Renal cortex interstitium (tissue), 15 donors: ENCODE measurements at places on chromosomes 11 and 22. TPM values are rescaled to one million over a fixed set of nuclear protein-coding genes. Genes with fewer than 3 reads are reported as not detected.

The BAIAP2L2 gene
- polyA plus RNA-seq: 5.8 TPM

The CAPN1 gene
- polyA plus RNA-seq: 82.9 TPM

The OR10D3 gene
- not detected for polyA plus RNA-seq

The RAG1 gene
- polyA plus RNA-seq: 2.8 TPM

The SPTY2D1 gene
- polyA plus RNA-seq: 25.0 TPM

DNA sequence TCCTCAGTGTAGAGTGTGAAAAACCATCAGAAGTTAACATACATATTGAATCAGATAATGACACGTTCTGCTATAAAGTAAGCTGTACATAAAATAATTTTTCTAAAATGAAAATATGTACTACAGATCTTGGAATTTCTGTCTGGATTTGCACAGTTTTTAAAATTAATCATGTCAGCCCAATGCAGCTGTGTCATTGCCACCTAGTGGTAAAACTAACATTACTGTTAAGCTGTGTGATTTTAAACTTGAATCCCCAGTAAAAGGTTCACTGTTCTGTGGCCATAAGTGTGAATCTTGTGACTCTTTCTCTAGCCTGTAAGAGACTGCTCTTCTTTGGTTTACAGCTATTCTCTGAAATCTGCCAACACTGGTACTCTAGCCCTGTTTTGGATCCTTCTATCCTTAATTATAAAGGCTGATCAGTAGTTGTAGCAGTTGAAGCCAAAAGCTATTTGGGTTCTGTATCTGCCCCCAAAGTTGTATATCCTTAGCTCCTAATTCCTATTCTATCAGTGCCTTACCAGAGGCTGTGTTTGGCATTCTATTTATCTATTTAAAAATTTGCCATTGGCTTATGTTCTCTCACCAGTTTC is 4.0 kb downstream of the JRKL start:
- DNase-seq: no peak

DNA sequence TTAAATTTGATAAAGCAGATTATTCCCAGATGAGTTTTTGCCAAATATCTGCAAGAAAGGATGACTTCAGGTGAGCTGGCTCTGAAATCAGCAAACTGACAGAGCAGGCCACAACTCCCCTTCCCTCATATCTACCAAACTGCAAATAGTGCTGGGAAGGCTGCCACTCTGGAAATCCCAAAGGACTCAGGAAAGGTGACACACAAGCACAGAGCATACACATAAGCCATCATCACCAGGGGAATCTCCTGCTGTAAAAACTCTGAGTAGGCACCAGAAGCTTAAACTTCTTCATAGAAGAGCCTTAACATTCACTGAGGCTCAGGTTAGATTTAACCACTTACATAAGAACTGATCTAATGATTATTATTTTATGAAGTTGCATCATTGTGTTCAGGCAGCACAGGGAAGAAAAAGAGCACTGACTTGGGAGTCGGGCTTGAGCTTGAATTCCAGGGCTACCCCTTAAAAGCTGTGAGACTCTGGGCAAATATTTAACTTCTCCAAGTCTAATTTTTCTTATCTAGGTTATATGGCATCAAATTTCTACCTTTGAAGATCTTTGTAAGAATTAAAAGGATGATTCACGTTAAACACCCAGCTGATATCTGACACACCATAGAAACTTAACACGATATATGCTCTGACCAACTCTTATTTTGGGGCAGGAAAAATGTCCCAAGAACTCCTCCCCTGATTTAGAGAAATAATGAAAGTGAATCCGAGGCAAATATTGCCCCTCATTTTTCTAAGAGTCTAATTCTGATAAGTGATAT is 15.0 kb downstream of the SYTL2 start:
- DNase-seq: no peak

GRCh38 chr11:116853461-116854073 is 16.1 kb upstream of the APOA1 start:
- DNase-seq: no peak

- DNase-seq: no peak
Measured at GRCh38 chr22:39472570-39473556, 16.1 kb downstream of the MGAT3 start.

DNA sequence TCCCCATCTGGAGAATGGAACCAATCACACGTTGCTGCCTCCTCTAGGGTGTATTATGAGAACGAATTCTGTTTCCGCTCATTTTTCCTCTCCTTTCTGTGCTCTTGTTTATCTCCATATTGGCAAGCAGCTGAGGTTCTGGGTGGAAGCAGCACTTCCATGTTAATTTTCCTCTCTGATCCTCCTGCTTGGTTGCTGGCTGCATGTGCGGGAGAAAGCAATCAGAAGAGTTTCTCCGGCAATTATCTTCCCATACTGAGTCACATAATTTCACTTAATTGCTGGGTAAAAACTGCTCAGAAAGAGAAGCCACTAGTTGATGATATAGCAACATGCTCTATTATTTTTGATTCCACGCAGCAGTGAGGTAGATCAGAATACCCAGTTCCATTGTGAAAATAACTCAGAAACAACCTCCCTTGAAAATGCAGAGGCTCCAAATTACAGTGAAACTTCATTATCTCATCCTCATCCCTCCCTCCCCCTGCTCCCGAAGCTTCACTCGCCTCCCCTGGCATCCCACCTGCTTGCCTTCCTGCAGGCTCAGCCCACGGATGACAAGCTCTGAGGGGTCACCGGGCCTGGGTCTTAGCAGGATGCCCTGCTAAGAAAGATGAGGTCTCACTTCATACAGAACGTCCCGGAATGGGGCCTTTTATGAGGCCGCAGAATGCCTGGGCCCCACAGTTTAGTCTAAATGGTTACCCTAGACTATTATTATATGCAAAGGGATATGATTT is 20.4 kb downstream of the FXYD6 start:
- no peak for DNase-seq

- DNase-seq: no peak
Measured at GRCh38 chr11:68978626-68978930, 2.2 kb downstream of the MRGPRD start.

GRCh38 chr11:94515398-94515797 is 3.1 kb downstream of the C11orf97 start:
- no peak for DNase-seq

- DNase-seq: peak; percentile 50
Measured at GRCh38 chr11:47768101-47768612, 1.0 kb upstream of the FNBP4 start.

DNA sequence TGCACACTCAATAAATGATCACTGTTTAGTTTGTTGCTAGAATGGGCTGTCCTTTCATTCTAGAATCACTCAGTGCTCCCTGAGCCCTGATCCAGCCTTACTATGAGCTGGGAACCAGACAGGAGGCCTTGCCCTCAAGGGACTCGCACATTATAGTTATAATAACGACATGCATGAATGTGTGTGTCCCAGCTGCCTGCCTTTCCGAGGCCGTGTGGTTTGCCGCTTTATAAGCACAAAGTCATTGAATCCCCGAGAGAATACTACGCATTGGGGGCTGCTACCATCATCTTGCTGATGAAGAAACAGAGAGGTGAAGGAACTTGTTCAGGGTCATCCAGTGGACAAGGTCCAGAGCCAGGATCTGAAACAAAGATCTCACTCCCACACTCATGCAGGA is 75.7 kb downstream of the NFAM1 start:
- DNase-seq: no peak

DNA sequence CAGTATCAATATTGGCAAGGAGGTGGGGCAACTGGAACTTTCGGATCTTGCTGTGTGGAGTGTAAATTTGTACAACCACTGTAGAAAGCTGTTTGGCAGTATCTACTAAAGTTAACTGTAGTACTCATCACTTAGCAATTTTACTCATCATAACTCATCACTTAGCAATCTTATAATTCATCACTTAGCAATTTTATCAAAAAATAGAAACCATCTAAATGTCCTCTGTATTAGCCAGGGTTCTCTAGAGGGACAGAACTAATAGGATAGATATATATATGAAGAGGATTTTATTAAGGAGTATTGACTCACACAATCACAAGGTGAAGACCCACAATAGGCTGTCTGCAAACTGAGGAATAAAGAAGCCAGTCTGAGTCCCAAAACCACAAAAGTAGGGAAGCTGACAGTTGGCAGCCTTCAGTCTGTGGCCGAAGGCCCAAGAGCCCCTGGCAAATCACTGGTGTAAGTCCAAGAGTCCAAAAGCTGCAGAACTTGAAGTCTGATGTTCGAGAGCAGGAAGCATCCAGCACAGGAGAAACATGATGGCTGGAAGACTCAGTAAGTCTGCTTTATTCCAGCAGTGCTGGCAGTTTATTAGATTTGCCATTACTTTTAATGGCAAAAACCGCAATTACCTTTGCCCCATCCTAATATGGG is 92.9 kb upstream of the USP47 start:
- DNase-seq: no peak

DNA sequence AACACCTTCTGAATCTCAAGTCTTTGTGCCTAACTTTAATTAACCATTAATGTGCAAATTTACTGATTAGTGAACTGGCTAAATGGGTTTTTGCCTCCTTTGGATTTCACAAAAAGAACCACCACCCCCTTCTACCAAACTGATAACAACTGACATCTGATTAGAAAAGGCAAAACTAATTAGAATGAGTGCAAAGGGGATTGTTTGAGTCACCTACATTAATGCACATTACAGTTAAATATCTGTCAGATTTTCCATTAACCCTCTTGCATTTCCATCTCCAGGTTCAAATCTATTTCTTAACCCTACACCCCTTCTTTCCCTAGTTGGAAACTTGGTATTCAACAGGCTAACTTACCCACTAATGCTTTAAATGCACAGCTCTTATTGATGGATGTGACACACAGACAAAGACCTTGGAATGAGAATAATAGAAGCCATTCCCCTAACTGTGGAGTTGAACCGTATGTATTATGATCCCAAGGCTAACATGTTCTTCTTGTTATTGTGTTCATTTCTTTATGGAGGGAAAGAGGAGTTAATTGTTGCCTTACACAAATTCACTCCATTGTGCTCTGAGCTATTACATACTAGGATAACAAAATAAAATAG is 161.5 kb upstream of the MTMR2 start:
- no peak for DNase-seq

DNA sequence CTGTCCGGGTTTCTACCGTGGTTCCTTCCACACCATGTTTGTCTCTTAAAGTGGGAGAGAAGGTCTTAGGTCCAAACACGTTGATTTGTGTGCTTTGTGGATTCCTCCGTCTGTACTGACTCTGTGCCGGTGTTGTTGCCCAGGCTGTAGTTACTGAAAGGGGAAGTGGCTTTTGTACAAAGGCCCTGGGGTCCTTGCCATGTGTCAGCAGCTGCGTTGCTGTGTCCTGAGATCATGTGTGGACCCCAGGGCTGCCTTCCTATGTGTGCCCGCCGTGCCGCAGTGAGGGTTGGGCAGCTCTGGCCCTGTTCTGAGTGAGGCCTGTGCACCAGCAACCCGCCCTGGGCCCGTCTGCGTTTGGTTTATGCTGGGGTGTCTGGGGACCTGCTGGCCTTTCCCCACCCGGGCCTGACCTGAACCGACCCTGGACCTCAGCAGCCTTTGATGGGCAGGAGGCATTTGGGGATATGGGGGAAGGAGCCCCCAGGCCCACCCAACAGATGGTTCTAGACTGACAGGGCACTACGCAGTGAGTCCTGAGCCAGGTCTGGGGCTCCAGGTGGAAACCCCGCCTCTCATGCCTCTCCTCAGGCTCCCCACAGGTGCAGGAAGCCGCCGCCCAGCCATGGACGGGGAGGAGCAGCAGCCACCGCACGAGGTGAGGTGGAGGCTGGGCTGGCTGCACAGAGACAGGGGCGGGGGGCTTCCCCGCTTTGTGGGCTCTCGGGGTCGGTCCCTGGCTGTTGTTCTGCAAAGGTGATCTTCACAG is 6.9 kb downstream of the TRABD start:
- no peak for DNase-seq

DNA sequence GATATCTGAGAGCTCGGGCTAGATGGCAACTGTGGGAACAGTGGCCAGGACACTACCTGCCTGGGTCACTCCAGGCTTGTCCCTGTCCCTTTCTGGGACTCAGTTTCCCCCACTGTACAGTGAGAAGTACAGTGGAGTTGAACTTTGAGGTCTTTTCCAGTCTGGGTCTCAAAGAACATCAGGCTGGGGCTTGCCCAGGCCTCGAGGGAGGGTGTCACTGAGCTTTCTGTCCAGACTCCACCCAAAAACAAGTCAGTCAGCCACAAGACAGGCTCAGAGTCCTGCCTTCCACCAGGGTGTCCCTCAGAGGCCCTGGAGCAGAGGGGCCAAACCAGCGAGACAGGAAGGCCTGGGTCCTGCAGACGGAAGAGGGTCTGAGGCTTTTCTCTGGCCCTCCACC is 2.0 kb upstream of the PLA2G3 start:
- no peak for DNase-seq

GRCh38 chr22:36151006-36151595 is 9.5 kb downstream of the APOL3 start:
- DNase-seq: no peak

DNA sequence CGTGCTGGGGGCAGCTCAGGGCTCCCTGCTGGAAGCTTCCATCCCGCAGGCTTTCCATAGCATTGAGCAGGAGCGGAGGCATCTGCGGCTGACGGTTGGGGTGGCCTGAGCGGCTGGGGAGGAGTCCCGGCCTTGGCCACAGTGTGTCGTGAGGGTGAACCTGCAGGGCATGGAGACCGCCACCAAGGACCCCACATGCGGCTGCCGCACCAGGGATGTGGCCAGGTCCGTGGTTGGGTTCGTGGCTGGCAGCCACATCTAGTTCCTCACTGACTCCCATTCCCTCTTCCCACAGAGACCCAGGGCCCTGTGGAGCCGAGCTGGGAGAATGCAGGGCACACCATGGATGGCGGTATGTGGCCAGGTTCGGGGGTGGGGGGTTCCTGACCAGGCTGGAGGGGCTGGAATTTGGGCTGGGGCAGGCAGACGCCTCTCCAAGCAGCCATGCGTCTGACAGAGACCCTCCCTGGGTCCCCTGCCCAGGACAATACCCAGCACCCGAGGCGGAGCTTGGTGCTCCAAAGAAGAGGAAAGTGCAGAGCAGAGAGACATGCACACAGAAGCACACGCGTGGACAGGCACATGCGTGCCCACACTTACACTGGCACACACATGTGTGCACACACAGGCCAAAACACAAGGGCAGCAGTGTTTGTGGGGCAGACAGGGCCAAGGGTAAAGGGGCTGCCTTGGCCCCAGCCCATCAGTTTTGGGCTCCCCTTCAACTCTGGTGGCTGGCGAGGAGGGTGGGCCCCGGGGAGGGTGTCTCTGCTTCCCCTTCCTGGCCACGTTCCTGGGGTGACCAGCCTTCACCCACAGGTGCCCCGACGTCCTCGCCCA is 2.7 kb downstream of the MUC5B start:
- DNase-seq: no peak
